ENCODE measurements at places on chromosomes 11 and 22.

GRCh38 chr11:66509131-66509561 is 1.3 kb upstream of the BBS1 start:
- peak; percentile 26 for DNase-seq

DNA sequence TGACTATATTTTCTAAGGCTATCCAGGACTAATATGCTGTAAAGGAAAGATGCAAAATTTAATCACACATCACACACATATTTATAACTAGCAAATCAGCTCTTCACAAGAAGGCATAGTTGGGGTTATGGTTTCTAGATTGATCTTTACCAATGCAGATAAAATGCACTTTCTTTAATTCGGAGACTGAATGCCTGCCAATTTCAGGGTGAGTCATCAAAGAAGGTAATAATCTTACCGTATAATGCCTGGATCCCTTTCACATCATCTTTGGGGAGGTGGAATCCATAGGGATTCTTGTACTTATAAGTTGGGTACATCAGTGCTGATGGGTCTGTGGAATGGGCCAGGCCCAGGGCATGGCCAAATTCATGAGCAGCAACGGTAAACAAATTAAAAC is 16.4 kb downstream of the MMP20 start:
- no peak for DNase-seq

- peak; percentile 43 for DNase-seq
Measured at GRCh38 chr22:50186761-50187523, 1.2 kb downstream of the TRABD start.

DNA sequence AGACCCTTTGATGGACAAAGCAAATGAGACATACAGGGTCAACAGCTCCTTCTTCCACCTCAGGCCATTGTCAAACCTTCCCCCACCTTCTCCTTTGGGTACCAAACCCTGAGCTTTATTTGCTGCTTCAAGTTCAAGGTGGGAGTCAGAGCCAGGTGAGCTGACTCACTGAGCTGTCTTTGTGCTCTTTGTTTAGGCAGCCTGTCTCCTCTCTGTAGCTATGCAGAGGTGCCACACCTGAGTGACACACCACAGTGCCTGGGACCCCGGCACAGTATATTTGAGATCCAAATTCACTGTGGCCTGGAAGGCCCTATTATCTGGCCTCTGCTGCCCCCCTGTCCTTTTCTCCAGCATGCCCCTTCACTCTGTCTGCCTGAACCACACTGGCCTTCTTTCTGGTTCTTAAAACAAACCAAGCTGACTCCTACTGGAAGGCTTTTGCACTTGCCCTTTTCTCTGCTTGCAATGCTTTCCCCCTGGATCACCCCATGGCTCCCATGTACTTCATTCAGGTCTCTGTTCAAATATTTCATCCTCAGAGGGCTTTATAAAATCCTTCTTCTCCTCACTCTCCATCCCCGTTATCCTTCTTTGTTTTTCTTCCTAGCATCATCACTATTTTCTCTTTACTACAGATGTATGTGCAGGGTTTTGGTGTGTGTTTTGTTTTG is 16.1 kb downstream of the LMO2 start:
- DNase-seq: no peak

GRCh38 chr11:16935518-16936302 is 78.5 kb downstream of the PLEKHA7 start:
- peak; percentile 73 for DNase-seq

DNA sequence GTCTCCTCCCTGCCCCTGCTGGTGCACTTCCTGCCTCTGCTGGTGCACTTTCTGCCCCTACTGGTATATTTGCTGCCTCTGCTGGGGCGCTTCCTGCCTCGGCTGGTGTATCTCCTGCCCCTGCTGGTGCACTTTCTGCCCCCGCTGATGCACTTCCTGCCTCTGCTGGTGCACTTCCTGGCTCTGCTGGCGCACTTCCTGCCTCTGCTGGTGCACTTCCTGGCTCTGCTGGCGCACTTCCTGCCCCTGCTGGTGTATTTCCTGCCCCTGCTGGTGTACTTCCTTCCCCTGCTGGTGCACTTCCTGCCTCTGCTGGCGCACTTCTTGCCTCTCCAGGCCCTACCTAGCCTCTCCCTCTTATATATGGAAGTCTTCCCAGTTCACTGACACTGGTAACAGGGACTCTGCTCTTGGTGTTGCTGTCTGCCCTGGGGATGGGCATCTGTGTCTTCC is 10.1 kb downstream of the MTFP1 start:
- DNase-seq: peak; percentile 46

- DNase-seq: peak; percentile 47
Measured at GRCh38 chr11:57513452-57513795, 2.1 kb downstream of the SLC43A1 start.
